Upper lobe of left lung (tissue), 6 donors: ENCODE measurements at places on chromosomes 6 and 20. TPM values are rescaled to one million over a fixed set of nuclear protein-coding genes. Genes with fewer than 3 reads are reported as not detected.

DNA sequence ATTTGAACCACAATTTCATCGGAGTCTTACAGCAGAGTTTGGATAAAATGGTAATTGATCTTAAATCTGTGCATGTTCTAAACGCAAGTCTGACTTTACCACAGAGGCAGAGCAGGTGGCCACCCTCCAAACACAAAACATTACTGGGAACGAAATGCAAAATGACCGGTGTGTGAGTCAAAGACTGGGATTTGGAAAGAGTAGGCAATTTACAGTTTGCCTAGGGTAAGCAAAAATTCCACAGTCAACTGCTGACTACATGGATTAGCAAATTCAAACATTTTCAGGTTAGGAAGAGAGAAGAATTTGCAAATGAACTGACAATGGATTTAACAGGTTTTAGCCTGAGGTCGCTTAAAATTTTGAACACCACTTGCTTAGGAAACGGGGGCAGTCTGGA lies 444.4 kb downstream of the HDGFL1 start:
- no peak for DNase-seq
- H3K27me3 ChIP-seq: no peaks in the 10 kb centered on the region
- no peaks in the 10 kb centered on the region for H3K36me3 ChIP-seq
- no peak overlapping the region for H3K27ac ChIP-seq
- H3K4me1 ChIP-seq: no peaks in the 10 kb centered on the region

- H3K27me3 ChIP-seq: no peaks in the 10 kb centered on the region
- no peaks in the 10 kb centered on the region for H3K4me1 ChIP-seq
- H3K27ac ChIP-seq: no peak overlapping the region
- DNase-seq: no peak
Measured at GRCh38 chr6:4668271-4669179, 107.7 kb upstream of the CDYL start.

GRCh38 chr6:167031082-167031709 lies 32.0 kb downstream of the CEP43 start:
- H3K27me3 ChIP-seq: no peaks in the 10 kb centered on the region
- H3K36me3 ChIP-seq: peaks cover 9% of the 10 kb centered on the region
- no peak overlapping the region for H3K4me3 ChIP-seq
- DNase-seq: no peak

Gene BPIFB2
- total RNA-seq: not detected

Gene SLC32A1
- total RNA-seq: not detected
